Activated naive CD4-positive, alpha-beta T cell treated with anti-CD3 and anti-CD28 coated beads, Interleukin-2, amount 50 U/mL, for 72 hours (primary cell): ENCODE measurements at places on chromosomes 1 and 21. TPM values are rescaled to one million over a fixed set of nuclear protein-coding genes. Genes with fewer than 3 reads are reported as not detected.

HSPA6 gene
- 0.61 TPM for total RNA-seq

OR2T11 gene
- not detected for total RNA-seq

ALG14 gene
- 3.7 TPM for total RNA-seq

LYST gene
- 73.0 TPM for total RNA-seq

ACKR1 gene
- not detected for total RNA-seq

SAMD11 gene
- total RNA-seq, result not detected

MAP1LC3C gene
- not detected for total RNA-seq

DNA sequence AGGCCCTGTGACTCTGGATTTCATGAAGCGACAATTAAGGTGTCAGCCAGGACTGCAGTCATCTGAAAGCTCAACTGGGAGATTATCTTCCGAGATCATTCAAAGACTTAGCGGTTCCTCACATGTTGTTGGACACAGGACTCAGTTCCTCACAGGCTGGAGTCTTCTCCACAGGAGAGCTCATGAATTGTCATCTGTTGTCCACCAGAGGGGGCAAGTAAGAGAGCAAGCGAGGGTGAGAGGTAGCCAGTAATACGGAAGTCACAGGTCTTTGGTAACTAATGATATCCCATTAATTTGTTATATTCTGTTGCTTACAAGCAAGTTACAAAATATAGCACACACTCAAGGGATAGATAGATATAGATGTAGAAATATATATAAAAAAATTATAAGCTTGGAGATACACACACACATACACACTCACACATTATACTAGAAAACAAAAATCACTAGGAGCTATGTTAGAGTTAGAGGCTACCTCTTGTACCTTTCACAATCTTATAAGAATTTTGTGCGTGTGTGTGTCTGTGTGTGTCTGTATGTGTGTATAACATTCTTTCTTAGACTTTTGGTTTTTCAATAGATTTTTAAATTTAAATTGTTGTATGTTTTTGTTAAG lies 1695.3 kb downstream of the BRINP3 start:
- DNase-seq, result no peak

- DNase-seq, result no peak
Observed at GRCh38 chr1:8019229-8019620, 6.9 kb downstream of the ERRFI1 start.

- DNase-seq, result no peak
Observed at GRCh38 chr1:226692823-226693222, 46.3 kb downstream of the ITPKB start.

- DNase-seq, result no peak
Observed at GRCh38 chr1:158119976-158120653, 60.6 kb upstream of the CD1D start.

DNA sequence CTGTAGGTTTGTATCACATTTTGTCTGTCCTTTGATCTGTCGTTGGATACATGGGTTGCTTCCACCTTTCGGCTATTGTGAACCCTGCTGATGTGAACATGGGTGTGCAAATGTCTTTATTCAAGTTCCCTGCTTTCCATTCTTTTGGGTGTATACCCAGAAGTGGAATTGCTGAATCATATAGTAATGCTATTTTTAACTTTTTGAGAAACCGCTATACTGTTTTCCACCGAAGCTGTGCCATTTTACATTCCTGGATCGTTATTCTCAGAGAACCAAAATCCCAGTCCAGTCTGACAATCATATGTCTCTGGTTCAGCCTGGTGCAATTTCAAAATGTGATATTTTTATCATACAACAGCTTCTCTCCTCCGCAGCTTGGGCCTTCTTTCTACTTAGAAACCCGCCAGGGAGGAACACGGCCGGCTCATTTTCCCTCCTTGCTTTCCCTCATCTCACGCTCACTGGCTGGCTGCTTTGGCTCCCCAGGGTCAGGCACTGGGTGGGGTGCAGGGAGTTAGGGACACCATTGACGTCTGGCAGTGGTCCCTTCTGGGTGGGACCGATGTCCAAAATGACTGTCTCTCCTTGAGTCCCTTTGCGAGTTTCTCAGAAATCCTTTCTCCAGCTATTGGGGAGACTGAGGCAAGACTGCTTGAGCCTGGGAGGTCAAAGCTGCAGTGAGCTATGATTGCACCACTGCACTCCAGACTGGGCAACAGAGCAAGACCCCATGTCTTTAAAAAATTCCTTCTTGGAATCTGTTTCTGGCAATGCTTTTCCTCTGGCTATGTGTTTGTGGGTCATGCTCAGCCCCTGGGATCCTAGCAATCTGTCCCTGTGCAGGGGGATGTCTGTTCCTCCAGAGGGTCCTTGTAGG lies 73.5 kb upstream of the AKT3 start:
- DNase-seq, result no peak

- no peak for DNase-seq
Observed at GRCh38 chr1:231161667-231162296, at the start of gene TRIM67. Gene TRIM67, plus strand, starts transcription at chr1:231162058. Its CDS starts 912 bp downstream, at chr1:231162970.

GRCh38 chr1:60906526-60906925 lies 175.8 kb upstream of the NFIA start:
- no peak for DNase-seq

- DNase-seq, result no peak
Observed at GRCh38 chr1:89529196-89529595, 4.6 kb downstream of the LRRC8B start.

- no peak for DNase-seq
Observed at GRCh38 chr21:16302851-16303282, 573.1 kb downstream of the USP25 start.
